ENCODE measurements at places on chromosomes 5 and 9.

DNA sequence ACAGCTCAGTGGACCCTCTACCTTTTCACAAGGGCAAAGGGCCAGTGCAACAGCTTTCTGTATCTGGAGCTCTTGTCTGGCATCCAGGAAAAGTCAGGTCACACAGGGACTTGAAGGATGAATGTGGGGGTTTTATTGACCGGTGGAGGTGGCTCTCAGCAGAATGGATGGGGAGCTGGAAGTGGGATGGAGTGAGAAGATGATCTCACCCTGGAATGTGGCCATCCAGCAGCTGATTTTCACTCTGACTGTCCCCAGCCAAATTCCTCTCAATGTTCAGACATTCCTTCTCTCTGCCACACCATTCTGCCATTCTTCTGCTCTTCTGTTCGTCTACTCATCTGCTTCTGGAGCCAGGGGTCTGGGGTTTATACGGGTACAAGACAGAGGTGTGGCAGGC, 1119.9 kb downstream of the TAF11L14 start:
- DNase-seq: no peak

DNA sequence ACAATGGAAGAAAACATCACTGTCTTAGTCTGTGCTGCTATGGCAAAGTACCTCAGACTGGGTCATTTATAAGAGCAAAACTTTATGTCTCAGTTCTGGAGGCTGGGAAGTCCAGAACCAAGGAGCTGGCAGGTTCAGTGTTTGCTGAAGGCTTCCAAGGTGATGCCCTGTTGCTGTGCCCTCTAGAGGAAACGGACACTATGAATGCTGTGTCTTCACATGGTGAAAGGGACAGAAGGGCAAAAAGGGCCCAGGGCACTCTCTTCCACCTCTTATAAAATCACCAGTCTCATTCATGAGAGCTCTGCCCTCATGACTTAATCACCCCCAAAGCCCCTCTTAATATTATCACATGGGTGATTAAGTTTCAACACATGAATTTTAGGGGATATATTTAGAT, 143.5 kb downstream of the FANCC start:
- DNase-seq: no peak

GRCh38 chr9:137383784-137384756, 38.9 kb downstream of the EXD3 start:
- peak; percentile 63 for DNase-seq

DNA sequence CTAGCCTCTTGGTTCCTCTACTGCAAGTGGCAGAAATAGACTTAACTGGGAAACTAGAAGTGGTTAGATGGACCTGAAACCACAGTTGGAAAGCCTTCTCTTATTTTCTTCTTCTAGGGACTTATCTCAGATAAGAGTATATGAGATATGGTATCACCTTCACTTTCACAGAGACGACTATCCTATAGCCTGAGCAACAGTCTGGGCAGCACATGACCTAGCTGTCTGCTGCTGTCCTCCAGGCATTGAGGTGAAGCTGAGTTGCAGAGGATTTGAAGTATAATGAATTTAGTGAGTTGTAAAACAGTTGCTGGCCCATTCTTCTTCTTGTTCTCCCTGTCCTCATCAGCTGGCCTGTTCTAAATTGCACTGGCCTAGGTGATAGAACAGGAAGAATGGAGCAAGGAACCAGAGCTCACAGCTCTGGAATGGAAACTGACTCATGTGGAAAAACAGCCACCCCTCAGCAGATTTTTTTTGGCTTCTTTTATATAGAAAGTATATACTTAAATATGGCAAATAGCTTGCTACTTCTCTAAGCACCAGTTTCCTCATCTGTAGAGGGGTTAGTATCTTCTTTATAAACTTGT, 27.8 kb downstream of the RECK start:
- DNase-seq: no peak

DNA sequence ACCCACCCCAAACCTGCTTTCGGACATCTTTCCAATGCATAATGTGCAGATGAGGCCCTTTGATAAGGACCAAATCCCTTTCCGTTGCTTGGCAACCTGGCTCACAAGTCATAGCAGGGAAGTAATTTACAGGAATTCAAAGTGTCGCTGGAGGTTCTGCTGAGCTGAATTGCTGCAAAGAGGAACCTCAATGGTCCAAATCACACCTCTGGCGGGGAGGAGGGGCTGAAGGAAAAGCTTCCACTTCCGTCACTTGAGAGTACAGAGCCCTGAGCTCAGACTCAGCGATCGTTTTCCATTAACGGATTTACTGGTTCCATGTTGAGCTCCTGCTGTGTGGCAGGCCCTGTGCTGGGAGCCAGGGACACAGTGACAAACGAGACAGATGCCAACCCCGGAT, 99.3 kb downstream of the KCNIP1 start:
- no peak for DNase-seq

DNA sequence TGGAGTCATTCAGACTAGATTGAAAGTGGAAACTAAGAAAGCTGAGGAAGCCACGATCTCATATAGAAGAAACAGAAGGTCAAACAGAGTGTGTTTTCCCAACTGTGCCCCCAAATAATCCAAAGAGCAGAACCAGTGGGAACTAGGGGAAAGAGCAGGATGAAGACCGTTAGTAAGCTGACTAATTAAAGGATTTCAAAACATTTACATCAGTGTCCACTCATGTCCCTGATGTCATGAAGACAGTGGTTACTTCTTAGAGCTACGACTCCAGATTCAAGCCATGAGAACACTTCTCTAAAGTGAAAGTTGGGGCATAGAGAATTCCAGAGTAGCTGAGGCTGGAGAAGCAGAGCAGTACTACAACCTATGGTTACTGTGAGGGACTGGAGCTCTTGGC, 119.6 kb upstream of the SLC12A2 start:
- no peak for DNase-seq

GRCh38 chr5:134994560-134995156, 27.0 kb downstream of the CATSPER3 start:
- DNase-seq: no peak

DNA sequence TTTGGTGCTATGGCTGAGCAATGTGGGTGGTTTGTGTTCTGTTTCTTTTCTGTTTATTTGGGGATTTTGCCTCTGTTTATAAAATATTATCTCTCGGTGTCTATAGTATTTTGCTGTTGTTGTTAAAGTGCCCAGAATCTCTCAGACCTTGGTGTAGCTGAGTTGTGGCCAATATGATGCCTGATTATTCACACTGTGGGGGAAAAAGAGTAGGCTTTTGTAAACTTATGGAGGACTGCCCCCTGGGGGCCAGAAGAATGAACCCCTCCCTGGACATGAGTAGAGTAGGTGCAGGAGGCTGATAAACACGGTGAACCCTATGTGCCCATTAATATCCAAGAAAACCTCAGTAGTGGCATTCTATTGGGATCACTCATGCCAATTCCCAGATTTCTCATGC, 49.0 kb upstream of the DPYSL3 start:
- DNase-seq: no peak

- DNase-seq: no peak
Measured at GRCh38 chr5:14236757-14237156, 93.6 kb downstream of the TRIO start.

GRCh38 chr5:128844354-128844923, 120.8 kb upstream of the SLC27A6 start:
- DNase-seq: no peak

DNA sequence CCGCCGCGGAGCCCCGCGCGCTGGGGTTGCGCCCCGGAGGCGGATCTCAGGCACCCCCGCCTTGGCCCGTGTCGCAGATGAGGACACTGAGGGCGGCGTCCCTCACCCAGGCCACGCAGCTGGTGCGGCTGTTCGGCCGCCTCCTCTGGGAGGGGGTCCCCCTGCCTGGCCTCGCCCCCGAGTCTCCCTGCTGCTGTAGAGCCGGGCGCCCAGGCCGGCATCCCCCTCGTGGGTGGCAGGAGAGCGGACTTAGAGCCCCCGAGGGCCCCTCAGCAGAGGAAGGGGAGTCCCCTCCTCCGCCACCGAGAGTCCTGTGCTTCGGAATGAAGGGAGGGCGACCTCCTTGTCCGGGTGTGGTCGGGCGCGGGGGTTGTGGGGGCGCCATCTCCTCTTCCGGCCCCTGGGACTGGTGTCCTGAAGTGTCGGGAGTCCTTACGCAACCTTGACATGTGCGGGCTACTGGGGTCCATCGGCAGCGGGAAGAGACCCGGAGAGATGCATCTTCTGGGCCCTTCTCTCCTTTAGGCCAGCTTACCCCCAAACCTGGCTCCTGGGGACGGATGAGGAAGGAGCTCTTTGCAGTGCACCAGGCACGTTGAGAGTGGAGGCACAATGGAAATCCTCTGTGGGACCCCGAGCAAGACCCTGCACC, 11.7 kb upstream of the EXOSC2 start:
- no peak for DNase-seq

DNA sequence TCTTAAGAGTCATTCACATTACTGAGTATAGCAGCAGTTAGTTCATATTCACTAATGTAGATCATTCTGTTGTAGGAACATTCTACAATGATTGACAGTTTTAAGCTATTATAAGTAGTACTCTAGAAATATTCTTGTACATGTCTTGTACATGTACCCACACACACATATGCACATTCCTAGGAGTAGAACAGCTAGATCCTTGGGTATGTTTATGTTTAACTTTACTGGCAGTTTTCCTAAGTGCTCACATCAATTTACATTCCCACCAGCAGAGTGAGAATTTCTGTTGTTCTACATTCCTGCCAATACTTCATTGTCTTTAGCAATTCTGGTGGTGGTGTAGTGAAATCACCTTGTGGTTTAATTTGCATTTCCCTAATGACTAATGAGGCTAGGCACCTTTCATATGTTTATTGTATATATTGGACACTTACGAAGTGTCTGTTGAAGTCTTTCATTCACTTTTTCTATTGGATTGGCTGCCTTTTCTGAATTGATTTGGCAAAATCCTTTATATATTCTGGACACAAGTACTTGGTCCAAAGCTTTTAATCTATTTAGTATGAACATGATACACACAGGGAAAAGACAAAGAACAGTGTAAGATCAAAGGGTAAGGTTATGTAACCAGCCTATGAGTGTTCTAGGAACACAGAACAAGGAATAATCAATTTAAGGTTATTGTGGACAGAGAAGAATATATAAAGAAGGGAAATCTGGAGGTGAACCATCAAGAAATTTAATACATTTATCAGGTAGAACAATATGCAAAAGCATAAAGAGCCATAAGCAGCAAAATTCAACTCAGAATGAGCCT, 95.6 kb downstream of the MLLT3 start:
- no peak for DNase-seq

DNA sequence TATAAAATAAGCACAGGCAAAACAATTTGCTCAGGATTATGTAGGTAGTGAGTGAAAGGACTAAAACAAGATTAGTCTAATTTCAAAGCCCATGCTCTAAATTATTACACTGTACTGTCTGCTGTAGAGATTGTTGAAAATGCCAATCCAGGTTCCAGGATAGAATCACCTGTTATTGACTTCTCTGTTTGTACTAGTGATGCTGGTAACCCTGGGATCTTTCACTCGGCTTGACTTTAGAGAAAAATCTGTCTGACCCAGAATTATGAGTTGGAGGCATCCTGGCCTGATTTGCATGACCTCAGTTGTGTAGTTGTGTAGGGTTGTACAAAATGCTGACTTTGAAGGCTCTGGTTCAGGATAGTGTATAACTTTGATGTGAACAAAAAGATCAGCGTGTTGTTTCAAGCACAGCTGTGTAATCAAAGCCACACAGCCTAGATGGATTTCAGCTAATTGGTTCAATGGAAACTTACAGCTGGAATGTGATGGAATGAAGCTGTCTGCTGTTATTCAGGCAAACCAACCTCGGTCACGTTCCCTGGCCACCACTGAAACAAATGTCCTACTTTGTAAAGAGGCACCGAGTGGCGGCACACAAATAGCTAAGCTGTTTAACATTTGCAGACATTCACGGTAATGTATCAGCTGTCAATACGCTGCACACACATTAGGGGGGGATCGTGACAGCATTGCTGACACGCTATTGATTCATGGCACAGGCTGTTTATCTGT, 340.3 kb downstream of the KCTD16 start:
- DNase-seq: no peak

Measured in cardiac septum (tissue), 1 donor.